ENCODE measurements at places on chromosomes 3 and 15.

GRCh38 chr15:35115155-35115725 lies 30.1 kb upstream of the NANOGP8 start:
- DNase-seq = no peak

GRCh38 chr3:45691842-45692241 lies 2.6 kb downstream of the SACM1L start:
- DNase-seq = no peak

GRCh38 chr3:196688349-196688748 lies 23.7 kb downstream of the CEP19 start:
- no peak for DNase-seq

GRCh38 chr3:160564258-160564911 lies 986 bp downstream of the KPNA4 start:
- no peak for DNase-seq

- DNase-seq = no peak
Measured at GRCh38 chr3:11154953-11155325, 646 bp downstream of the HRH1 start.

- DNase-seq = no peak
Measured at GRCh38 chr3:167653760-167654159, at the start of gene WDR49. Gene WDR49 (minus strand): TSS chr3:167653942. CDS start chr3:167653425, 517 bp downstream.

All from chondrocyte (in vitro differentiated cells).